ENCODE measurements at places on chromosomes 2 and 18.

GRCh38 chr2:70133491-70134322 lies 46.4 kb downstream of the PCBP1 start:
- DNase-seq = no peak

DNA sequence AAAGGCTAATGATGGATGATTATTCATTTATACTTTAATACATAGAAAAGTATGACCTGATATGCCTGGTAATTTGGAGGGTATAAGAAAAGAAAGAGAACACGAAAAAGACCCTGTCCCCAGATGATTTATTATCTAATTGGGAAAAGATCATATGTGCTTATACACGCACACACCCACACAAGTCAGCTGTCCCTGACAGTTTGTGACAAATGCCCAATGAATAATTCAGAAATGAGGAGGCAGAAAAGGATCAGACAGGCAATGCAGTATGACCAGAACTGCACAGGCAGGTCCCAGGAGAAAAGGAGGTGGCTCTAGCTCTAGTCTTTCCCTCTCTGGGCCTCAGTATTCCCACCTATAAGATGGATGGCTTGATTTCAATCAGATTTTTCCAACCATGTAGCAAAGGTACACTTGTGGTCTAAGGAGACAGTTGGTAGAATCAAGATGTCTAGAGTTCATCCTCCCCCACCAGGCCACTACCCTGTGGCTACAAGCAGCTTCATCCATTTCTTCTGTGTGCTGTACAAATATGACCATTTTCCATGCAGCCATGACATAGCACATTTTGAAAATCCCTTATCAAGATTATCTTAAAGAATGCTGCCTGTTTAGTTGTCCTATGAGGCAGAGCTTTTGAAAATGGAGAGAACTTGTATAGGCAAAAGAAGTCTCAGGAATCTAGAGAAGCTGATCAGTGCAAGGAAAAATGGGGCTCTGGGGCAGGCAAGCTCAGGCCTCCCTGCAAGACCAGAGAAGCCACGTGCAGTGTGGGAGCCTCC lies 19.7 kb downstream of the CYRIA start:
- DNase-seq = no peak

- no peak for DNase-seq
Measured at GRCh38 chr2:202201220-202202160, 36.9 kb downstream of the SUMO1 start.

DNA sequence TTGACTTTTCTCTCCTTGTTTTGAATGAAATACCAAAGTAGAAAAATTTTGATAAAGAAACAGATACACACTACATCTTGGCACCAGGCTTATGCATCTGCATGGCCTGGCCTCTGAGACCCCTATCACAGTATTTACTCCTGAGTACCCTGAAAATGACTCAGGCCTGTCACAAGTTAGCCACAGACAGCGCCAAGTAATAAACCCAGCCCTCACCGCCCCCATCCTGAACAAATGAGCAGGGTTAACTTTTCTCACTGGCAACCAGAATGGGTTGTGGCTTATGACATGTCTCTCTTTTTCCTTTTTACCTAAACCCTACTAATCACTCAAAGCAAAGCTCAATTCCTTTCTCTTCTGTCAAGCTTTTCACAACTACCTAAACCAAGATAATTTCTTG lies 35.3 kb downstream of the SPRED2 start:
- no peak for DNase-seq

DNA sequence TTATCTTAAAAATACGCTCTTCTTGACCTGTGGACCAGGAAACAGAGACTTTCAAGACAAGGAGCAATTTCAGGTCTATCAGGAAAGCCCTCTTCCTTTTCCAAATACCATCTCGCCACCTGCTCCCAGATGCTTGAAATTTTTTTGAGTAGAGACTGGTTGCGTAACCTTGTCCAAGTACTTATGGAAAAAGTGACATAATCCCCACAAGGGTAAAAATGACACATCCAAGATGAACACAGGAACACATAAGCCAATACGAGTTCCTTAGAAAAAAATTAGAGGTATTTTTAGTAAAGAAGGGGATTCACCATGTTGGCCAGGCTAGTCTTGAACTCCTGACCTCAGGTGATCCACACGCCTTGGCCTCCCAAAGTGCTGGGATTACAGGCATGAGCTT lies 1.8 kb downstream of the SERPINB13 start:
- DNase-seq = no peak

GRCh38 chr2:179264368-179265081 lies at the start of gene SESTD1:
Gene SESTD1 (minus strand): TSS chr2:179264832. CDS start chr2:179191841, 72,991 bp downstream.
- DNase-seq = peak; percentile 65

- no peak for DNase-seq
Measured at GRCh38 chr2:37226863-37227262, 4.5 kb downstream of the CEBPZ start.

GRCh38 chr18:77870199-77870598 lies 620.6 kb downstream of the GALR1 start:
- no peak for DNase-seq
